ENCODE measurements at places on chromosomes 5 and 9.

DNA sequence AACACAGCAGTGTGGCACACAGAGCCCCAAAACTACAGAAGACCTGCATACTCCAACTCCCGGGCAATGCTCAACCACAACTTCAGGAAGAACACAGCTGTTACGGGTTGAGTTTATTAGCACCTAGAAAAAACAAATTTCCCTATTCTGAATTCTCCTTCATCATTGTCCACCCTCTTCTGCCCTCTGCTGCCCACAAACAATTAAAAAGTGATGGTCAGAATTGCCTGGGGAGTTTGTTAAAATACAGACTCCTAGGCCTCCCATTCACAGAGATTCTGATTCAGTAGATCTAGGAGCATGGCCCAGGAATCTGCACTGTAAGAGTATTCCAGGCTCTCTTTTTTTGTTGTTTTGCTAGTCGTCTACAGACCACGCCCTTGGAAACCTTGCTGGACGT, 310.6 kb downstream of the NDUFS4 start:
- DNase-seq = no peak

DNA sequence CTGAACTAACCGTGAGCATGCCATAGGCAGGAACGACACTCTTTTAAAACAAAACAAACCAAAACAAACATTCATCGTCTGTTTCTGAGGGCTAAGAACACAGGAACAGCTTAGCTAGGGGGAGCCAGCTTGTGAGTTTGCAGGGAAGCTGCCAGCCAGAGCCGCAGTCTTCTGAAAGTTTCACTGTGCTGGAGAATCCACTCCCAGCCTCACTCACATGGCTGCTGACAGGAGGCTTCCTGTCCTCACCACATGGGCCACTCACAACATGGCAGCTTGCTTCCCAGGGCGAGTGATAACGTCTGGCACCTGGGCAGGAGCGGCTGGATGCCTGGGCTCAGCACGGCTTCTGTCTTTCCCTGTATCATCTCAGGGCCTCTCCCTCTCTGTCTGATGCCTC, 275.2 kb downstream of the MSX2 start:
- DNase-seq = no peak

DNA sequence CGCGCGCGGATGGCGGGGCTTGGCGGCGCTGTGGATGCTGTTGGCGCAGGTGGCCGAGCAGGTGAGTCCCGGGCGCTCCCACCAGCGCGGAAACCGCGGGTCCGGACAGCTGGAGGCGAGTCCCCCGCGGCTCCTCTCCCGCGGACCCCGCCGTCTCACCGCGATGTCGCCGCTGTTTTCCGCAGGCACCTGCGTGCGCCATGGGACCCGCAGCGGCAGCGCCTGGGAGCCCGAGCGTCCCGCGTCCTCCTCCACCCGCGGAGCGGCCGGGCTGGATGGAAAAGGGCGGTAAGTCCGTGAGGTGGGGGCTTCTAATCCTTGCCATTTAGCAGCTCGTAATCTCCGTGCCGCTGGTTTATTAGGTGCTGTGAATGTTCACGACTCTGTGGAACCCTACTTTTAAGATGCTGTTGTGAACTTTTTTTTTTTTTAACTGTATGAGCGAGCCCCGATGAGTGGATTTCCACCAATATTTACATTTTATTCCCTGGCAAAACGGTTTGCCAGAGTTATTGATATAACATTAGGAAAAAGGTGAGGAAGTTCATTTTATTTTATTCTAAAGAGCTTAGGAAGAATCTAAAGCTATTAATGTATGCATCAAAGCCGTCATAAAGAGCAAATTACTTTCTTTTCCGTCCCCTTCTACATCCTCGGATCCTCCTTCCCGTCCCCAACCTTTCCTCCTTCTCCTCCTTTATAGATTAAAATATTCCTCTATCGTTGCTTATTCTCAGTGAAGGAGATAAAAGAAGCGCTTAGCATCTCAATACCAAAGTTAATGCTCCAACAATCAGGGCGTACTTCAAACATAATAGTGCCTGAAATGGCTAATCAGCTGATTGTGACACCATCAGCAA, 579 bp downstream of the ADAMTS16 start:
- DNase-seq = no peak

DNA sequence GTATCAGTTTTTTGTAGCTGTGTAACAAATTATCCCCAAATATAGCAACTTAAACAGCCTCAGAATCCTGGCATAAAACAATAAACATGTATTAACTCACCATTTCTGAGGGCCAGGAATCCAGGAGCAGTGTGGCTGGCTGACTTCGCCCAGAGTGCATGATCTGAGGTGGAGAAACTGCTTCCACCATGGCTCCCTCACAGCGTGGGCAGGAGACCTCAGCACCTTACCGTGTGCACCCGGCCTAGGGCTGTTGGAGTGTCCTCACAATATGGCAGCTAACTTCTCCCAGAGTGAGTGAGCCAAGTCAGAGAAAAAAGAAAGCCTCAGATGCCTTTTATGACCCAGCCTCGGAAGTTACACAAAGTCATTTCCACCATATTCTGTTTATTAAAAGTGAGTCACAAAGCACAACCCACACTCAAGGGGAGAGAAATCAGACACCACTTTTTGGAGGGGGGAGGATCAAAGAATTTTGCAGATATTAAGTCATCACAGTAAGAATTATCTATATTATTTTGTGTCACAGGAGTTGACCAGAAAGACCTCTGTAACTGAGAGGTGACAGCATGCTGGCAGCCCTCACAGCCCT, 59.6 kb downstream of the TSTD2 start:
- DNase-seq = no peak

DNA sequence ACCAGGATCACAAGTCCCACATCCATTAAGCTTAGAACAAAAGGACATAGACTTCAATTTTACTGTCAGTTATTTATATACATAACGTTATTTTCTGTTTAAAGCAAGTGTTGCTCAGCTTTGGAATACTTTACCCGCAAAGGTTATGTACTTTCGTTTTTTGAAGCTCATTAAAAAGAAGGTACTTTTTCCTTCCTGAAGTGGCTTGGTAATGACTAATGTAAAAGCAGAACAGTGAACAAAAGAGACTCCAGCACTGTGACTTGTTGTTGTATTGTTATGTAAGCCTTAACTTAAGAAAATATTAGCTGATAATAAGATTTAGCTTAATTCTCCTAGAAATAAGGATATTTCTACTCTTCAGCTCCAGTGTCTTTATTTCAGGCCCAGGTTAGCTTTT, 97.3 kb upstream of the SLCO6A1 start:
- no peak for DNase-seq

GRCh38 chr9:136257381-136258298, 12.0 kb upstream of the QSOX2 start:
- no peak for DNase-seq

DNA sequence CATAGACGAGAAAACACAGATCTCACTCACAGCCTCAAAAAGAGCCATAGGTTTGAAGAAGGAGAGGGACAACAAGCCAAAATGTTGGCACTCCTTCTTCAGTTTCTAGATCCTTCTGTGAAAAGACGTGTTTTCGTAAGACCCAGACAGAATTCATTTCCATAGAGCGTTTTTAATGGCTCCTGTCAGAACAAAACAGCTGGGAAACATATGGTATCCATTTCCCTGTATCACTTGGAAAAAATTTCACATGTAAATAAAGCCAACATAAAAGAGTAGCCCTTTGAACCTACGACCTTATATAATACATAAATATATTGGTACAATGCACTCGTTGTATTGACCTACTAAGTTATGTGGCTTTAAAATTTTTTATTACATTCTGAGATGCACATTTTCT, 108.1 kb downstream of the SNCAIP start:
- no peak for DNase-seq

GRCh38 chr5:143464723-143465490, 61.4 kb upstream of the NR3C1 start:
- no peak for DNase-seq

- DNase-seq = no peak
Measured at GRCh38 chr5:79990205-79990597, 861 bp downstream of the MTX3 start.

- DNase-seq = no peak
Measured at GRCh38 chr9:91376239-91376638, 14.5 kb upstream of the AUH start.

DNA sequence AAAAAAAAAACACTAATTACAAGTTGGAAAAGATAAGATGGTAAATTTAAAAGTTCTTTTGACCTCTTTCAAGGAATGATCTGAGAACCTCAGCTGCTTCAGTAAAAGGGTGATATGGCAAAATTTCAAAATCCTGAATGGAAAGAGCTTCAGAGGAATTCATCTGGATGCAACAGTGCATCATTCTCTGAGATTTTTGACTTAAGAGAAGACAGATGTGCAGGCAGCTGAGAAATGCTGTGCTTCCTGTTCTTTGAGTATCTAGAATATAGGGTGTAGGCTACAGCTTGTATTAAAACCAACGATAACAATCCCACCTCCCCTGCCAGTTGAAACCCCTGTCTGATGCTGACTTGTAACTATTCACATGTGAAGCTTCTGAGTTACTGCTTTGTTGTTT, 6.2 kb downstream of the FRMPD1 start:
- no peak for DNase-seq

DNA sequence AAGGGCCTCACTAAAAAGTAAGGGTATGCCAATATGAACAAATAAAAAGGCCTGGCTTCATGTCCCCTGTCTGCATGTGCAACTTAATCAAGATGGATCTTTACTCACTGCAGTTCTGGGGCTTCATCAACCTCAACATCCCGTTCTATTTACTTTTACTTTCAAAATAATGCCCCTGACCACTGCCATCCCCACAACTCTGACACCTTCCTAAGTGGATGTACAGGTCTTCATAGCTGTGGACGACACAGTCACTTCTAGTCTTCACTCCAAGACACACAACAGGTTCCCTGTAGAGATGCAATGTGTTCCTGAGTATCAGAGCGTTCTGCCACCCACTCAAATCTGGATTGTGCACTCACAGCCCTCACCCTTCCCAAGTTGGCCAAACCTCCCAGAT, 136.1 kb downstream of the ENC1 start:
- DNase-seq = no peak

GRCh38 chr5:181222630-181223057, 437 bp upstream of the TRIM41 start:
- no peak for DNase-seq

DNA sequence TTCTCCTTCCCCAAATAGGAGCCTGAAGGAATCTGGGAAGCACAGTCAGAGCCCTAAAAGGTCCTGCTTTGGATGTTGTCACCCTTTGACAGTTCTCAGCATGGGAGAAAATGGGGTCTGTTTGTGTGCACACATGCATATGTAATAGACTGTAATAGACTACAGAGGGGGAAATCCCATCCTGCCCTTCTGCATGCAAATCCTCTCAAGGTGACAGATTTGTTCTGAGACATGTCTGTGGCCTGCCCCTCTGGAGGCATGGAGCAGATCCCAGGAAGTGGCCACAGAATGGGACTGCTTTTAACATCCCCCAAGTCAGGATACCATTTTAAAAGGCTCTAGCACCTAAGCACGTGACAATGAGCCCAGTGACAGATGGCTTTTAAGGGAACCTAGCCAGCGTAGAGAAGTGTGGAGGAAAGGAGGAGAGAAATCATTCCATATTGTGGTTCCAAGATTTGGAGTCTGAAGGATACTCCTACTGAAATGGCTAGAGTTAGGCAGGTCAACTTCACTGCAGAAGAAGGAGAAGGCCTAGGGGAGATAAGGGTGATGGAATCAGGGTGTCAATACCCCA, 483.5 kb downstream of the SPOCK1 start:
- DNase-seq = no peak

- no peak for DNase-seq
Measured at GRCh38 chr5:107670932-107671741, at the start of gene EFNA5. Gene EFNA5, minus strand, starts transcription at chr5:107670937.

DNA sequence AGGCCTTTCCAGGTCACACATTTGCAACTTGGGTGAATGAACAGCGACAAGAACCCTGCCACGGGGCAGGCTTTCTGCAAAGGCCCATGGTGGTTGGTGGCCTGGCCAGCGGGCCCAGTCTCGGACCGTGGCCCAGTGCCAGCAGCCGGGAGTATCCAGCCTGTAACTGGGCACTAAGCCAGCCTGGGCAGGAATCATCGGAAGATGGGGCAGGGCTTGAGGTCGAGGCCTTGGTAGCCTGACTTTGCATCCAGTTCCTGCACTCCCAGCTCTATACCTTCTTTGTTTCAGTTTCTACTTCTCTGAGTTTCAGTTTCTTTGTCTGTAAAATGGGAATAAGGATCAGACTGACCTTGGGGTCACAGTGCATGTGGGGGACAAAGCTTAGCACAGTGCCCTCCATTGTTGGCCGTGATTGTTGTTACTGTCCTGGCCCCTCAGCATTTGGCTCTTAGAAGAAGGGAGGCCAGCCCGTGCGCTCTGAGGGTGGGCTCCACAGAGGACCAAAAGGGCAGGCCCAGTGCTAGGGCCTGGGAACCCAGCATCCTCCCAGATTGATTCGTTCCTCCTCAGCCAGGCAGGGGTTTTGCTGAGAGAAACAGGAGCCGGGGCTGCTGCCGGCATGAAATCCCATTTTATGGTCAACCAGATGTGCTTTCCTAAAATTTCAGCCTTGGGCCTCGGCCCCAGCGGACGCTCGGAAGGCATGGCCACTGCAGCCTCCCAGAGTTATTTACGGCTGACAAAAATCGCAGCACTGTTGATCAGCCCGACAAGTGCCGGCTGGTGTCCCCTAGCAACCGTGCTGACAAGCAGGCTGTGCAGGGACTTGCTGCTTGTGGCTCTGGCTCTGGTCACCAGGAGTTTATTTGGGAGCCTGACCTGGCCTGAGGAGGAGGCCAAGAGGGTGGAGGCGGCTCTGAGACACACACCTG, 43.6 kb downstream of the JADE2 start:
- no peak for DNase-seq

GRCh38 chr5:42767491-42768105, 11.0 kb downstream of the CCDC152 start:
- no peak for DNase-seq

DNA sequence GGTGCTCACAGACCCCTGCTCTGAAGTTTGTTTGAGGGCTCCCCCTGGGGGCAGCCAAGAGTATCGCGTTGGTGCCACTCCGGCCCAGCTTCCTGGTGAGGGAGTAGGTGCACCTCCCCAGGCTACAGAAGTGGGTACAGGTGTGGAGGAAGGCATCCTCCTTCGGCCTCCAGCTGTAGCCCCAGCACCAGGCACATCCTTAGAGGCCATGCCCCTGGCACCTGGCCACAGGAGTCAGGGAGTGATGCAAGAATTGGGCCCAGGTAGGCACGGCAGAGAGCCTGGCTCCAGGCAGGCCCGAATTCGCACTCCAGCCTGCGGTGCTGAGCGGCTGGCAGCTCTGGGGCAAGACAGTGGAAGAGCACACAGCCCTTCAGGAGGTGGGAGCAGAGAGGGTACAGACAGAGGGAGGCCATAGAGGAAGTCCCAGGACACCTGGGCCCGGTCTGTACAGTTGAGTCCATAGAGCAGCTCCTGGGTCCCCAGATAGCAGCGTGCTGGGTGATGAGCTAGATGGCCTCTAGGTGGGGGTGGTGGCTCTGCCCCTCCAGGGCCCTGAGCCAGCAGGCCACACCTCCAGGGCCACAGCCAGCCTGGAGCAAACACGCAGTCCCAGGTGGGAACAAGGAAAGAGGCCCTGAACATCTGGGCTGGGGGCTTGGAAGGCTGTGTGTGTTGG, 2.4 kb downstream of the SAPCD2 start:
- DNase-seq = peak; percentile 82

DNA sequence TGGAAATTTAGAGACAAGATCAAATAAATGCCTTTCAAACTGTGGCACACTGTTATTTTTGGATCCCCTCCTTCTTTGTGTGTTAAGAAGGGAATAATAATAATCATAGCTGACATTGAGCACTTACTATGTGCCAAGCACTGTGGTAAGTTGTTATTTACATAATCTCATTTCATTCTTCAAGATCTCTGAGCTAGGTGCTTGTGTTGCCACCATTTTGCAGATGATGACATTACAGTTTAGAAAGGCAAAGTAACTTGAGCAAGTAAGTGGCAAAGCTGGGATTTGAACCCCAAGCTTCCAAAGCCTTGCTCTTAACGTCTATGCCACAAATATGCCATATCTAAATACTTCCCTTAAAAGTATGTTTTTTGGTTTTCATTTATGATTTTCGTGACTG, 121.8 kb upstream of the TMEM161B start:
- DNase-seq = no peak
